ENCODE measurements at places on chromosomes 6 and 20. TPM values are rescaled to one million over a fixed set of nuclear protein-coding genes. Genes with fewer than 3 reads are reported as not detected.

DNA sequence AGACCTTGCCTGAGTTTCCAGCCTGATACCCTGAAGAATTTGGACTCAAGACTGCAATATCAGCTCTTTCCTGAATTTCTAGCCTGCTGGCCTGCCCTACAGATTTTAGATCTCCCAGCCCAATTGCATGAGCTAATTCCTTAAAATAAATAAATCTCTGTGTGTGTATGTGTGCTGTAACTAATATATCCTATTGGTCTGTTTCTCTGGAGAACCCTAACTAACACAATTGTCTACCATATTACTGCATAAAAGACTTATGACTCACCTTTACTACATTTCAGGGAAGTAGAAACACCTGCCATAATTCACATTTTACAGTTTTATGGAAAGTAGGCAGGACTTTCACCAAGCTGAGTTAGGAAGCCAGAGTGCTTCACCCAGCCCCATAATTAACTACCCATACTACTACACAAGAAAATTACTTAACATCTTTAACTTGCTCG, 90.7 kb upstream of the BEND6 start:
- peaks cover 6% of the 10 kb centered on the region for H3K4me1 ChIP-seq
- peaks cover 2% of the 10 kb centered on the region for H3K36me3 ChIP-seq
- no peak overlapping the region for H3K27ac ChIP-seq
- H3K27me3 ChIP-seq, result peaks cover 49% of the 10 kb centered on the region

DNA sequence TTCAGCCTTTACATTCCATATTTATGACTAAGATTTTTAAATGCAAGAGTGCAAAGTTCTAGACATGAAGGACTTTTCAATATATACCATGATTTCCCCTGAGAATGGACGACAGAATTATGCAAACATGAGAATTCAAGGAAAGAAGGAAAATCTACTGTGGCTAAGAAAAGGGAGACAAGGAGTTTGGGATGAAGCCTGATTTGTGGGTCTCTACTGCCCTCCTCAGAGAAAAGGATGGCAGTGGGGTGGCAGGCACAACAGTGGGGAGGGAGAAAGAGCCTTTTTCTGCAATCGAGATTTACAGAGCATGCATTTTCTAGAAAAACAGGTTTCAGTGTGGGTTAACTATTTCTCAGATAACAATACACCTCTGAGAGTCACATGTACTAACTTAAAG, 466.9 kb upstream of the NRSN1 start:
- no peak overlapping the region for H3K4me3 ChIP-seq
- no peaks in the 10 kb centered on the region for H3K27me3 ChIP-seq
- no peaks in the 10 kb centered on the region for H3K36me3 ChIP-seq
- no peak for DNase-seq
- H3K27ac ChIP-seq, result no peak overlapping the region

- H3K27me3 ChIP-seq, result peaks cover 30% of the 10 kb centered on the region
- peaks cover 3% of the 10 kb centered on the region for H3K4me1 ChIP-seq
- DNase-seq, result no peak
- no peak overlapping the region for H3K27ac ChIP-seq
- no peak overlapping the region for H3K4me3 ChIP-seq
- H3K36me3 ChIP-seq, result no peaks in the 10 kb centered on the region
These were observed 43.5 kb downstream of the FNDC1 start for GRCh38 chr6:159212525-159213280.

GRCh38 chr6:157272866-157273755, 50.2 kb downstream of the TMEM242 start:
- peak overlapping the region; percentile 93 for H3K4me3 ChIP-seq
- no peaks in the 10 kb centered on the region for H3K4me1 ChIP-seq
- H3K27me3 ChIP-seq, result no peaks in the 10 kb centered on the region
- peaks cover 2% of the 10 kb centered on the region for H3K36me3 ChIP-seq

DNA sequence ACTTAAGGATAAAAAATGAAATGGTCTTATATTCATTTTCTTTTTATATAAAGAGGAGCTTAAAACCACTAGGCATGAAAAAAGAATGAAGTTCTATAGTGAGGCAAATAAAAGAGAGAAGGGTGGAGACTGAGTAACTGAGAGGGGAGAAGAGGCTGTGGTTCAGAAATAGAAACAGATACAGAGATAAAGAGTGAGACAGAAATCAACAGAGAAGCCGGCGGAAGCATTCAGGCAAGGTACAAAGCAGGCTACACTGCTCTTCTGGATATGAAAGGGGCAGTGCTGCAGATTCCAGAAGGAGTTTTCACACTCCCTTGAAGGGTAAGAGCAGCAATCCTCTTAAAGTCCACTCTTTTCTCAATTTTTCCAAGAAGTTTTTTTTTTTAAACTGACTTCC, 29.9 kb downstream of the NFATC2 start:
- H3K4me3 ChIP-seq, result peak overlapping the region; percentile 70
- peak overlapping the region; percentile 85 for H3K27ac ChIP-seq
- no peaks in the 10 kb centered on the region for H3K27me3 ChIP-seq

- peaks cover 7% of the 10 kb centered on the region for H3K36me3 ChIP-seq
- H3K27me3 ChIP-seq, result no peaks in the 10 kb centered on the region
- peaks cover 45% of the 10 kb centered on the region for H3K4me1 ChIP-seq
- H3K27ac ChIP-seq, result peak overlapping the region; percentile 41
These were observed 937 bp downstream of the ZNF318 start for GRCh38 chr6:43368259-43369160.

DNA sequence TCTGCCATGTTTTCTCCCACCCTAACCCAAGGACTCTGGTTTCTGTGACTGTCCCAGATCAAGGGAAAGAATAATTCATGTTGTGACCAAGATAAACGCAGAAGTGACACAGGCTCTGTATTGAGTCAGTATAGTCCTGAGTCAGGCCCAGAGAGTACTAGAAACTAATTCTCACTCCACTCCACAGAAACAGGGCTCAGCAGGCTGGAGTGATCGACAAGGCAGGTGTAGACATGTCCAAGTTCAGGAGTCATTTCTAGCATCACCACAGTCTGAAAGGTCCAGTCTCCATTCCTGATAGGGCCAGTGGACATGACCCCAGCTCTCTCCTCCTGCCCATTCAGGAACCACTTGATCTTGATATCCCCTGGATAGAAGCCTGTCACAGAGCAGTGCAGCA, 2.7 kb downstream of the HLA-DOB start:
- DNase-seq, result no peak
- no peak overlapping the region for H3K4me3 ChIP-seq

- H3K4me1 ChIP-seq, result peaks cover 2% of the 10 kb centered on the region
- H3K36me3 ChIP-seq, result peaks cover 4% of the 10 kb centered on the region
- no peaks in the 10 kb centered on the region for H3K27me3 ChIP-seq
- no peak overlapping the region for H3K4me3 ChIP-seq
- no peak for DNase-seq
These were observed 15.1 kb downstream of the PDE7B start for GRCh38 chr6:135866445-135867123.

DNA sequence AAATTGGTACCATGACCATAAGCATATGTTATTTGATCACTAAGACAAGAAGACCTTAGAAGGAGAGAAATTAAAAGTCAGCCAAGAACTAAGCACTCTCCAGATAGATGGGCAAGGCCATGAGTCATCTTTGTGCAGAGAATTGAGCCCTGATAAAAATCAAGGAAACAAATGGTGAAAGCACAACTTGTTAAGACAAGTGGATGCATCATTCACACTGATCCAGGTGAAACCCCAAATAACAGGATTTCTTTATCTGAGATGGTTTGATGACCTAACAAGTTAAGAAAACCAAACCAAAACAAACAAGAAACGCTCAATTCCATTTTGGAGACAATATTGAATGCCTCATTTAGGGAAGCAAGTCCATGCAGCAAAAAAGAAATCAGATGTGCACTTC, 121.6 kb downstream of the ADAT2 start:
- H3K4me1 ChIP-seq, result peaks cover 2% of the 10 kb centered on the region
- no peaks in the 10 kb centered on the region for H3K27me3 ChIP-seq
- no peak overlapping the region for H3K4me3 ChIP-seq
- H3K27ac ChIP-seq, result no peak overlapping the region
- no peaks in the 10 kb centered on the region for H3K36me3 ChIP-seq
- no peak for DNase-seq

The PERP gene
- total RNA-seq, result 4.3 TPM

The DDO gene
- 0.12 TPM for total RNA-seq

The SIRPD gene
- total RNA-seq, result not detected

The BMP7 gene
- total RNA-seq, result not detected

The KIF25 gene
- total RNA-seq, result not detected

The LY6G6C gene
- not detected for total RNA-seq

Data from T-helper 17 cell (primary cell).